Skin of body (tissue), 3 donors: ENCODE measurements at places on chromosomes 12 and 14. TPM values are rescaled to one million over a fixed set of nuclear protein-coding genes. Genes with fewer than 3 reads are reported as not detected.
A peak's percentile ranks its signal among the peaks of the same experiment; 100 is the strongest.

- no peak for DNase-seq
These were observed 387.1 kb upstream of the PRICKLE1 start for GRCh38 chr12:42976620-42977019.

- DNase-seq = no peak
These were observed 131.2 kb downstream of the SPTSSA start for GRCh38 chr14:34330846-34331245.

DNA sequence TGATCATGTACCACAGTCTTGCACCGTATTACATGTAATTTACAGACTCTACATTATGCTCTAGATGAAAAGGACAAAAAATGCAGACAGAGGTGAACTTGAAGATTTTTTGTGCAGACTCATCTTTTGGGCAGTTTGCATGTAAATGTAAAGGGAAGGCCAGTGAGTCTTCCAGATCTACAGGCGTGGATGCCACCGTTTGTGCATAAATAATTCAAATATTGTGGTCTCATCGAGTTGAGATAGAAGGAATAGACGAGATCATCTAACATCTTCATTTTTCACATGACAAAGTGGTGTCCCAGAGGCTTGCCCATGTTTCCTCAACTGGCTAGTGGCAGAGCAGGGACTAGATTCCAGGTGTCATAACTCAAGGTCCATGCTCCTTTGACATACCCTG is 125.2 kb downstream of the ALX1 start:
- no peak for DNase-seq

- no peak for DNase-seq
These were observed 58.8 kb downstream of the ATP2B1 start for GRCh38 chr12:89649820-89650219.

DNA sequence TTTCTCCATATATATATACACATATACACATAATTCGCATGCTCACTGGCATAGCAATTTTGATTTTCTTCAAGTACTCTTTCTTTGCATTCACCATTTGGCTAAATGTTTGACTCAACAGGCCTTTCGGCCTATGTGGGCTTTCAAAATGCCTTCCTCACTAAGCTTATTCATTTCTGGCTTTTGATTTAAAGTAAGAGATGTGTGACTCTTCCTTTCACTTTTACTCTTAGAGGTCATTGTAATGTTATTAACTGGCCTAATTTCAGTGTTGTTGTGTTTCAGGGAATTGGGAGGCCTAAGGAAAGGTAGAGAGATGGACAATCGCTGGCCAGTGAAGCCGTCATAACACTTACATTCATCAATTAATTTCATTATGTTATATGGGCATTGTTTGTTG is 14.5 kb upstream of the KLRD1 start:
- DNase-seq = no peak

- DNase-seq = peak; percentile 59
These were observed 257.9 kb upstream of the FOXN3 start for GRCh38 chr14:89674936-89675335.

DNA sequence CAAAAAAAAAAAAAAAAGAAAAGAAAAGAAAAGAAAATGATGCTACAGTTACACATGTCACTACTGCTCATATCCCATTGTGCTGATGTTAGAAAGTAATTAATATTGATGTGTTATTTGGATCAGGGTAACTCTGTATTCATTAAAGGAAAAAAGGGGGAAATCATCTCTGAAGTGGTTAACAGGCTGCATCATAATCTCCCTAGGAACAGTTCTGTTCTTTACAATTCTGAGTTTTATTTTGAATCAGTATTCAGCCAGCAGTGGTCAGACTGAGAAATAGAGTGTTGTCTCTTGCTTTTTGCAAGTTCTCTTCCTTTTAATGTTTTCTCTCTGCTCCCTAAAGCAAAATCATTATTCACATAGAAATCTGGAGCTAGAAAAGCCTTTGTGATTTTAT is 128.6 kb upstream of the CRY1 start:
- no peak for DNase-seq

DNA sequence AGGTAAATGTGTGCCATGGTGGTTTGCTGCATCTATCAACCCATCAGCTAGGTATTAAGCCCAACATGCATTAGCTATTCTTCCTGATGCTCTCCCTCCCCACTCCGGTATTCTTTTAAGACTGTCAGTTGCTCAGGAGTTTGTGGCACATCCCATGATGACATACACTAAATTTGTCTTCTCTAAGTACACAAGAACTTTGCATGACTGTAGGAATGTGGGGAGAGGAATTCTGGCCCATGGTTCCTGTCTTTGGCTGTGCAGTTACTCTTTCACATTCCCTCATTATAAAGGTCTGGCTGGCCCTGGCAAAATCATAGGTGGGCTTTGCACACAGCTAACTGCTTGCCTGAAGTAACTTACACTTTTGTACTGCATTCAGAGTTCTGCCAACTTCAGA is 30.3 kb downstream of the HMGA2 start:
- no peak for DNase-seq

DNA sequence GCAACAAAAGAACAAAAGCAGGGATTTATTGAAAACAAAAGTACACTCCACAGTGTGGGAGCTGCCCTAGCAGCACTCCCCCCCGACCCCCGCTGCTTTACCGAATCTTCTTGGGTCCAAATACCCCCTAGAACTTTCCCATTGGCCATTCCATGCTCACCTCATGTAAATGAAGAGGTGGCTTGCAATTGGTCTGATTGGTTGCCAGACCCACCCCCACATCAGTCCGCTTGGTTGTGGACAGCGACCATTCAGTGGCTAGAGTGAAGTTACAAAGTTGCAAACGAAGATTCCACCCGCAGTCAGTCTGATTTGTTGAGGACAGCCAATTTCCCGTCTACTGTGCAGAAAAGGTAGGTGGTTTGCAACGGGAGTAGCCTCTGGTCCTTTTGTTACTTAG is 3.9 kb downstream of the STYX start:
- DNase-seq = no peak

DNA sequence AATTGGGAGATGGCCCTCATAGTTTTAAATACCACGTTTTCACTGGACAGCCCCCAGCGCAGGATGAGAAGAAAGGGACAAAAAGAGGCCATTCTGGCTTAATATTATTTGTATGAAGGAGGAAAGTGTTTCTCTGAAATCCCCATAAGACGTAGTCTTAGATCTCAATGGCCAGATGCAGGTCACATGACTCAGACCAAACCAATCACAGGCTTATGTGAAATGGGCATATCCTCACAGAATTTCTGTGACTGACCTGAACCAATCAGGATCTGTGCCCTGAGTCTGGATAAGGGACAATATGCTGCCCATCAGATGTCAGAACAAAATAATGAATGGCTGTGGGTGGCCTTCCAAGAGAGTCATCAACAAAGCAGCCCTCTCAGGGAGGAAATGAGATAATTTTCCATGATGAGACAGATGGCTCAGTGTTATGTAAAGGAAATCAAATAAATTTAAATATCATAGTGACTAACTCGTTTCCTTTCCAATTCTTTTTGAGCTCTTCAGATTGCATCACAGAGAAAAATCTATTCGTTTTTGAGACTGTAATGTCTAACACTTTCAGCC is 1009.5 kb upstream of the TMEM132C start:
- no peak for DNase-seq

- no peak for DNase-seq
These were observed 89.5 kb upstream of the OTX2 start for GRCh38 chr14:56899829-56900228.

DNA sequence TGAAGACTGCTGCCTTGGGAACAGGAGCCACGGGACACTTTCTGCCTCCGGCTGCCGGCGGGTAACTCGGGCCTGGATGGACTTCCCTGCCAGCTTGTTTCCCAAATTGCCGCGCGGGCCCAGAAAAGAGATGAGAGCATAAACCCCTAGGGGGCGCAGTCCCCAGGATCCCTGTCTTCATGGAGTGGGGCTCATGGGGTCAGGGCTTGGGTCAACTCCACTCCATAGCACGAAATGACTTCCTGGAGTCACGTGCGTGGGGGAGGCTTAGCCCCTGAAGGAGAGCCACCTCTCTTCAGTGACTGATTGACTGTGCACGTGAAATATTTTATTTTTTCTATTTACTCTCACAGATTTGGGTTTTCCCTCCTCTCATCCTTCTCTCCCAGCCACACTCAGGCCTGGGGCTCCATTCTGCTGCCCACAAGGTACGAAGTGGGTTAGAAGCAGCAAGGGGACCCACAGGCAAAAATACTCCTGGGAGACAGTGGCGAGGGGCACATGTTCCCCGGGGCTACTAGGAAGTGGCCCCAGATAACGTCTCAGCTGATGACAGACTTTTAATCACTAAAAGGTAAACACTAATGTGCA is 10.0 kb downstream of the PGF start:
- no peak for DNase-seq

DNA sequence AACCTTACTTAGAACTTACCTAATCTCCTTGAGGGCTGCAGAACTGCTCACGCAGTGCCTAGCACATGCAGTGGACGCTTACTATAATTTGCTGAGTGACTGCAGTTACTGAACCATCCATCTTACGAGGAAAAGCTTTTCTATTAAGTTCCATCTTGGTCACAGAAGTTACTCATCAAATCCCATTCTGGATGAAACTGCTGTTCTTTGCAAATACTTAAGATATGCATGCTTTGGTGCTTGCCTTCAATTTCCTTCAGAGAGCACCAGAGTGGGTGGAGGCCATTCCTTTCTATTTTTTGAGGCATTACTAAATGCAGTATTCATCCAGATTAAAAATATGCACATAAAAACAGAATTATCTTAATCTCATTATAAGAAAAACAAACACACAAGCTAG is 17.7 kb upstream of the PELI2 start:
- DNase-seq = peak; percentile 43

- DNase-seq = no peak
These were observed 4.0 kb upstream of the CPNE6 start for GRCh38 chr14:24067133-24068082.

GRCh38 chr12:127779301-127780045 is 487.5 kb upstream of the TMEM132C start:
- DNase-seq = no peak

DNA sequence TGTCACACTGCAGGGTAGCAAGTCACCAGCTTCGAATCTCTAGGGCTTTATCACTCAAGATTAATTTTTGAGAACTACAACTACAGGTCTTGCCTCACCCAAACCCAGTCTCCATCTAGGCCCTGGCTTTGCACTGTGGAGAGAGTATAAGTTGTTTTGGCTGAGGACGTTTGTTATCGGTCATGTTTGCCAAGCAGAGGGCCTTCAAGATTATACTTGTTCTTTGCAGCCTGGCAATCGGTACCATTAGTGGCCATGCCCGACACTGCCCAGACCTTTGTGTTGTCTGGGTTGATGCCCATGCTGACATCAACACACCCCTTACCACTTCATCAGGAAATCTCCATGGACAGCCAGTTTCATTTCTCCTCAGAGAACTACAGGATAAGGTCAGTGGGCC is 25.7 kb downstream of the ARG2 start:
- DNase-seq = no peak

DNA sequence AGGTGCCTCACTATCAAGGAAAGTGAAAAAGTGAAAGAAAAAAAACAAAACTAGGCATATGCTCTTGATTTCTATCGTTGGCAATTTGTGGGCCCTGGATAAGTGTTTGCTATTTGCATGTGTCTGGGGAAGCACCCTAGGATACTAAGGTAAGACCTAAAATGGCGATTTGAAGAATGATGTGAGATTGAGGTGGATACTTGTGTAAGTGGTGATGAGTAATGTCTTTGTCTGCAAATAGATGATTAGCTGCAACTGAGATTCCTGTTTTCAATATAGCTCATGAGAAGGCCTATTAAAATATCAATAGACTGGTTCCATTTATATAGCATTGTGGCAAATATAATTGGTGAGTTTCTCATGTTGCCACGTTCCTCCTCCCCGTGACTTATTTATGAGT is 261.7 kb downstream of the NEDD1 start:
- DNase-seq = no peak

DNA sequence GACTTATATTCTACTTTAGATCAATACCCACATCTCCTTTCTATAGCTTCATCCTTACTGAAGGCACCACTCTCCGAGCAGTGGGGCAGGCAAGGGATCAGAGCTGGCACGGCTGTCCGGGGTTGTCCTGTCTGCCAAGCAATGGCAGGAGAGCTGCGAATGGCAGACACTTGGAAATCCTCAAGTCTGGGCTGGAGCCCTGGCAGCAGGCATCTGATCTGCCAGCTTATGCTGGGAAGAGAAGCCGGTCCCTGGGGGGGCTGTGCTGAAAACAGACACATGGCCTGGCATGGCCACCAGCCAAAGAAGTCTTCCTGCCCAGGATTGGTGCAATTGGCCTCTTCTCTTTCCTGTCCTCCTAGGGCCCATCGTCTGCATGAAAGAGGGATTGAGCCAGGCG is 280.2 kb upstream of the PWP1 start:
- DNase-seq = no peak

DNA sequence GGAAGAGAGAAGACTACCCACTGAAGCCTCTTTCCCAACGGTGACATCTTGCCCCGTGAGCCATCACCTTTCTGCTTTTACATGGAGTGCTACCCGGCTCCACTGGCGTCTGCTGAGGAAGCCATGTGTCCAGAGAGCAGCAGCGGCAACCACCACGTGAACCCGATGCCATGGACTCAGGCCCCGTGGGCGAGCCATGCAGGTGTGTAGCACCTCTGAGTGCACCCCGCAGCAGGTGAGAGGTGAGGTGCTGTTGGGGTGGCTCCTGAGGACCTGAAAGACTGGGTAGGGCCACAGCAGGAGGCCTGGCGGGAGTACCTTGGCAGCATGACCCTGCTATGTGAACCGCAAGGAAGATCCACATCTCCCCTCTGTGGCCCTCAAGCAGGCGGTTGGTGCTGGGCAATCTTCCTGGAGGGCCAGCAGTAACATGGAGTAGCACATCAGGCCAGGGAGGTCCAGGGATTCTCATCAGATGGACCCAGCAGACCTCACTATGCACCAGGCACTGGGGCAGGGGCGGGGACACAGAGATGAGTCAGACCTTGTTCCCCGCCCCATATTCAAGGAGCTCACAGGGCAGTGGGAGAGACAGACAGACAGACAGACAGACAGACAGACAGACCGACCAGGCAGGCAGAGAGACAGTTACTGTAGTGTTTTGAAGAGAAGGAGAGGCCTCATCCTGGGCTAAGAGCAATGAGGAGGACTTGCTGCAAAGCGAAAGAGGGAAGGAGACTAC is 129.6 kb downstream of the PAPOLA start:
- DNase-seq = no peak

- peak; percentile 5 for DNase-seq
These were observed 410.0 kb upstream of the CCDC196 start for GRCh38 chr14:66076176-66076575.

- peak; percentile 72 for DNase-seq
These were observed 33.7 kb upstream of the MAP1LC3B2 start for GRCh38 chr12:116525418-116526001.

DNA sequence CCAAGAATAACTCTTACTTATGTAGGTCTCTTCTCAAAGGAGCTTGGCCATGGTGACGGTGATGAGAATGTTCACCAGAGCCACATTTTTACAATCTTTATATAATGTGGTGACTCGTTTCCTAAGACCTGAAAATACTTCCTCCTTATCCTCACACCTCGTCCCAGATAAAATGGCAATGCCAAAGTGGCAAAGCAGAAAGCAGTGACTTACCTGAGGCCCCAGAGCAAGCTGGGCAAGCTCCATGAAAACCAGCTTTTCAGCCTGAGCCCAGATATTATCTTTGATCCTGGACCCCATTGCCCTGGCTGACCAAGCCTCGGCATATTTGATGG is 173.6 kb upstream of the PRMT8 start:
- DNase-seq = no peak

Gene OR11G2
- total RNA-seq = not detected

Gene RNASE1
- 148 TPM for total RNA-seq

Gene EDDM3A
- total RNA-seq = not detected

Gene LUM
- total RNA-seq = 934 TPM

Gene TMEM179
- total RNA-seq = 0.39 TPM

Gene ANKRD33
- not detected for total RNA-seq

Gene SYT10
- total RNA-seq = 0.10 TPM

Gene SIRT4
- total RNA-seq = 3.3 TPM

Gene ERBB3
- total RNA-seq = 69.5 TPM

Gene KRT77
- 110 TPM for total RNA-seq

Gene CLEC6A
- total RNA-seq = not detected
